8988T (cell line): ENCODE measurements at places on chromosomes 3 and 15.

GRCh38 chr3:45819543-45819942 is 22.4 kb downstream of the LZTFL1 start:
- no peak for DNase-seq

- no peak for DNase-seq
These were observed 40.2 kb downstream of the PPM1L start for GRCh38 chr3:160796089-160796812.

GRCh38 chr3:190585805-190586630 is 72.1 kb downstream of the IL1RAP start:
- DNase-seq = peak; percentile 29

DNA sequence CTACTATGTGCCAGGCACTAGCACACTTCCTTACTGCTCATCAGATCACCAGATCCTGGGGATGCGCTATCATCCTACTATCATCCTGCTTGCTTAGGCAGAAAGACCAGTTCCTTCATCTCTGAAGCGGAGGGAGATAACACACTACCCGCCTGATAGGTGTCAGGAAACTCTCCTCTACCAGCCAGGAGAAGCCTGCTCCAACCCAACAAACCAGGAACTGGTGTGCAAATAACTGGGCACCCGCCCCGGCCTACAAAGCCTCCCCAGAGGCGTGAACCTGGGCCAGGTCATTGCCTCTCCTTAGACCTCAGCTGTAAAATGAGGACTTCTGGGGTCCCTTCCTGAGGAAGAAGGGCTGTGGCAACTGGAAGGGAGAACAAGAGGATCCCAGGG is 61.5 kb downstream of the HOMER2 start:
- no peak for DNase-seq

DNA sequence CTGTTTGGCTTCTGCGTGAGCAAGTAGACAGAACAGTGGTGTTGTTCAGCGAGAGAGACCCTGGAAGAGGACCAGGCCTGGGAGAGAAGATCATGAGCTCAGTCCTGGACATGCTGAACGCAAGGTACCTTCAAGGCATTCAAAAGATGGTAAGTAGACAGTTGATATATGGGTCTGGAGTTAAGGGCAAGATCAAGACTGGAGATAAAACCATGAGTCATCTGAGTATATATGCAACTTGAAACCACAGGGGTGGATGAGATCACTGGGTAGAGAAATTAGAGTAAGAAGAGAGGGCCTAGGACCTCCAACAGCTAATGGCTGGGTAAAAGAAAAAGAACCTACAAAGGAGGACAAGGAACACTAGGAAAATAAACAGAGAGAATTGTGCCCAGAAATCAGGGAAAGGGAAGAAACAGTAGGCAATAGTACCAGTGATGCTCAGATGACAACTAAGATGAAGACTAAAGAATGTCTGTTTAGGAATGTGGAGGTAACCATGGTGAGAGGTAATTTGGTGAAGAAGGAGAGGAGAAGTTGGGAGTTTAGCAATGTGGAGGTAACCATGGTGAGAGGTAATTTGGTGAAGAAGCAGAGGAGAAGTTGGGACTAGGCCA is 343.2 kb upstream of the ADAMTS9 start:
- DNase-seq = no peak

DNA sequence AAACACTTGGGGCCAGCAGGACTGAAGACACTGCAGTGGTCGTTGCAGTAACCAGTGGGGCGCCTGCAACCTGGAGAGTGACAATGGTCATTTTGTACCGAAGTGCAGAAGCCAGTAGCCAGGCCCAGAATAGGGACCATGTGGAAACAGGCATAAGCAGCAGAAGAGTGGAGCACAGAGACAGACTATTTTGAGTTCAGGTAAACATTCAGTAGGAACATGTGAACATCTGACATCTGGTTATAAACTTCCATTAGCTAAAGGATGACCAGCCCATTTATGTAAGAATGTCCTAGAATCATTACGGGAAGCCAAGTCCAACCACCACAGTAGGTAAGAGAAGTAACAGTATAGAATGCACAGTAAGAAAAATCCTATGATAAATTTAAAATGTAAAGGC is 32.4 kb upstream of the TKT start:
- DNase-seq = no peak

- DNase-seq = no peak
These were observed 11.9 kb downstream of the ZNF385D start for GRCh38 chr3:21738935-21739702.

GRCh38 chr3:172036541-172037215 is 2.7 kb upstream of the FNDC3B start:
- DNase-seq = no peak

DNA sequence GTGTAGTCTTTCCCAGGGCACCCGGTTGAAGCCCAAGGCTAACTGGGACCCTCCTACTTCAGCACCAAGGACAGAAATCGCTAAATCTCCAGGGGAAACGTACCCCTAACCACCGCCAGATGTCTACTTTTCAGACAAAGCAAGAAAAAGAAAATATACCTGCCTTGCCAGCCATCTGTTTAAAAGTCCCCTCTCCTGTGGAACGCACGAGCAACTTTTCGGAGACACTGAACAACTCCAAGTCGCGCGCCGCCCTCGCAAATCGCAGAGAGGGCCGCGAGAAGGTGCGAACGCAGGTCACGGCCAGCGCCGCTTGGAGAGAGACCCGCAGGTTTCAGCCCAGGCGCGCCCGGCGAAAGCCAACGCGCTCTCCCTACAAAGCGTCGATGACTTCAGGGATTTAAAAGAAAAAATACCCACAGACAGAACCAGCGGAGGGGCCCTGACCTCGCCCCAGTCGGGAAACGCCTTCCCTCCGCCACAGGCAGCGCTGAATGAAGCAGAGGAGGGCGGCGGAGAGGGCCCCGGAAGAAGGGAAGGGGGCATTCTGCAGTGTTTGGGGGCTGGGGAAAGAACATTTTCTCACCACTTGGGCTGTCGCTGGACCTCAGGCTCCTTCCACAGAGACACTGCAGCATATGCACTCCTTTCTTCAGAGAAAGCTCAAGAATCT is 213.1 kb downstream of the FGF12 start:
- DNase-seq = no peak

DNA sequence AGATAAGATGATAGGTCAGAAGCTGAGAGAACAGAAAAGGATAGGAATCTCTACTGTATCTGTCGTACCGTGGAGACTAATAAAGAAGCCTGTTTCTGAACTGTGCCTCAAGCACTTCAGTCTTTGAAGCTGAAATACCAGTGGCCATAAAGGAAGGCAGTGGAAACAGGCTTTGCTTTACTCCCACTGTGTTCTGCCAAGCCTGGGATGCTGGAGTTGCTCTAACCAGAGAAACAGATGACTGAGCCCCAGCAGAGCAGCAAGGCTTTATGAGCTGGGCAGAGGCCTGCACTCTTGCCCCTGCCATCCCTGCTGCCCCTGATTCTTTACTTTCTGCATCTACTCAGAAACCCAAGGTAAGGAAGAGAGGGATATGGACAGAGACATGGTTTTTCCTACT is 89.4 kb downstream of the PDE8A start:
- no peak for DNase-seq

- no peak for DNase-seq
These were observed 37.4 kb downstream of the TFRC start for GRCh38 chr3:196044513-196044912.

DNA sequence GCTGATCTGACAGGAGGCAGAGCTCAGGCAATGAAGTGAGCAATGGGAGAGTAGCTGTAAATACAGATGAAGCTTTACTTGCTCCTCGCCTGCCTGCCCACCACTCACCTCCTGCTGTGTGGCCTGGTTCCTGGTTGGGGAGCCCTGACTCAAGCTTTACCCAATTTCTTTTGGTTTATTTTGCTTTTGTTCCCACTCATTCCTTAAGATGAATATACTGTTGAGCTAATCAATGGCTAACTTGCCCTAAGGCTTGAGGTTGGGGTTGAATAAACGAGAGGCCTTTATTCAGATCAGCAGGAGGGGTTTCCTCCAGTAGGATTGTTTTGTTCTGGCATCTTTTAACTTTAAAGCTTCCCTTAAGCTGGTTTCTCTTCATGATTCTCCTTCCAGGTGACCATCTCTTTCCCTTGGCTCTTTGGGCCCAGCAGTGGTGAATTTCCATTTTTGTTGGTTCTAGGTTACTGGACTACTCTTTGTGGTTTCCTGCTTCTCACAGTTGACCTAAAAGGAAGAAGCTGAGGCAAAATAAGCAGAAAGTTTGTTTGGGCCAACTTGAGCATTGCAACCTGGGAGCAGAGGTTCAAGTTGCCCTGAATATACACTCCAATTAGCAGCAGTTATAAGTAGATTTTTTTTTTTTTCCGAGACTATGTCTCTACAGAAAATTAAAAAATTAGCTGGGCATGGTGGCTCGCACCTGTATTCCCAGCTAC is 44.4 kb downstream of the STARD9 start:
- DNase-seq = no peak

GRCh38 chr3:46383211-46383950 is 12.6 kb downstream of the CCR5 start:
- no peak for DNase-seq

GRCh38 chr3:105616374-105617121 is 249.8 kb downstream of the ALCAM start:
- DNase-seq = no peak

DNA sequence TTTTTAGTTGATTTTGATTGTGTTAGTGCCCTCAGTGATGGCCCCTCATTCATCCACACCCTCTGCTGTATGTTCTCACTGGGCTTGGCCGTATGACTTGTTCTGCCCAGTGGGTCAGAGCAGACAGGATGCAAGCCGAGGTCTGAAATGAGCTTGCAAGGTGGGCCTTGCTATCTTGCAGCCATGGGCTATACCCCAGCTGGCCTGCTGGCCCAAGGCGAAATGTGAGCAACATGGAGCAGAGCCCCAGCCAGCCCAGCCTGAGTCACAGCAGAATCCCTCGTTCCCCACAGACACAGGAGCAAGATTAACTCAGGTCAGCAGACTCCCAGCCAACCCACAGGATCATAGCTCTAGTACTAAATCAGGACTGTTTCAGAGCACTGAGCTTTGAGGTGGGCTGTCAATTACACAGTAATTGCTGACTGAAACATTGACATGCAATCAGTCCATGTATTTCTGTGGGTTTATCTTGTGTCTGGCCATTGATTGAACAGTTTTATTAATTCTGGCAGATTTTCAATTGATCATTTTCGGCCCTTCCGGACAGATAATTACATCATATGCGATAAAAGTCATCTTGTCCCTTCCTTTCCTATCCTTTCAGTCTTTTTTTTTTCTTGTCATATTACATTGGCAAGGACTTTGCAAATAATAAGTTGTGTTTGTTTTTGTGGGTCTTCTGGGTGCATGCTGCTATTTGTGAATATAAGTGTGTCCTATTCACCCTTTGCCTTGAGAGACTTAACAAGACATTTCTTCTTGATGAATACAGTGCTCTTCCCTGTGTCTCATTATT is 27.1 kb downstream of the KLF15 start:
- DNase-seq = no peak

GRCh38 chr3:64226730-64227129 is 1.5 kb upstream of the PRICKLE2 start:
- DNase-seq = no peak

DNA sequence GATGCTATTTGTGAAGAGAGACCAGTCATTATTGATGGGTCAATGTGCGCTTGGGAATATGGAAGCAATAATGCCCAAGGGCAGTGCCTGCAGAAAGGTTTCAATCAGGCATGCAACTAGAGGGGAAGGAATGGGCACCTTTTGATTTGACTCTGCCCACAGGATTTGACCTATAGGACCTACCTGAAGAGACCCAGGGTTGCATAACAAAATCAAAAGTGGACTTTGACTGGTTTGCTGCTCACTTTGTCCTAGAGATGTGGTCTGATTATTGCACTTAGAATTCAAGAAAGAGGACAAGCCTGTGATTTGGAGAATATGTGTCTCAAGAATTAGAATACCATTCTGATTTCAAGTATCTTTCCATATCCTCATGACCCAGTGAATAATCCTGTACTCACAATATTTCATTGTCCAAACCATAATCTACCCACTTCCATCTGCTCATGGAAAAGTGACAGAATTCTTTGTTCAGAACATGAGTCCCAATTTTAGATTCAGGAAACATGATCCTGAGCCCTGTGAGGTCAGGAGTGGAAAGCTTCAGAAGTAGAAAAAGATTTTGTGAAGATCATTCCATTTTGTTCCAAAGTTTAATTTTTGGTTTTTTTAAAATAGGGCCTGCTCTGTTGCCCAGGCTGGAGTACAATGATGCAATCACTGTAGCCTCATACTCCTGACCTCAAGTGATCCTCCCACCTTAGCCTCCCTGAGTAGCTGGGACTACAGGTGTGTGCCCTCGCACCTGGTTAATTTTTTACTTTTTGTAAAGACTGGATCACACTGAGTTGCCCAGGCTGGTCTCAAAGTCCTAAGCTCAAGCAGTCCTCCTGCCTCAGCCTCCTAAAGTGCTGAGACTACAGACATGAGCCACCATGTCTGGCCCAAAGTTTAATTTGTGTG is 151.3 kb upstream of the NR2E3 start:
- no peak for DNase-seq

- DNase-seq = no peak
These were observed 3.1 kb downstream of the THSD4 start for GRCh38 chr15:71118345-71118744.

- DNase-seq = no peak
These were observed 706 bp upstream of the RPL35A start for GRCh38 chr3:197949191-197949777.

DNA sequence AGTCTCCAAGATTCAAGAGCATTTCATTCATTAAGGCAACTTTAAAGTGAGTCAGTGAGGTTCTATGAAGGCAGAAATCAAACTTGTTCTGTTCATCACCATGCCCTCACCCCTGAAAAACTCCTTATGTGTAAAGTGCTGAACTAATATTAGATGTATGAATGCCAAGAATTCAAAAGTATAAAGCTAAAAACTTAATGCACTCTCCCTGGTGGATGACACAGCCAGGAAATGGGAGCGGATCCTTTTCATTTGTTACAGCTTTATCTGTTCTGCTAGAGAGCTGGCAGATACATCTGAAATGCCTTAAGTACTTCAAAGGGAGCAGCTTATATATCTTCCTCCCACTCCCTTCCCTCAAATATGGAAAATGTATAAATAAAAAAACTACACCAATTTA is 8.2 kb downstream of the TXNRD3 start:
- no peak for DNase-seq

DNA sequence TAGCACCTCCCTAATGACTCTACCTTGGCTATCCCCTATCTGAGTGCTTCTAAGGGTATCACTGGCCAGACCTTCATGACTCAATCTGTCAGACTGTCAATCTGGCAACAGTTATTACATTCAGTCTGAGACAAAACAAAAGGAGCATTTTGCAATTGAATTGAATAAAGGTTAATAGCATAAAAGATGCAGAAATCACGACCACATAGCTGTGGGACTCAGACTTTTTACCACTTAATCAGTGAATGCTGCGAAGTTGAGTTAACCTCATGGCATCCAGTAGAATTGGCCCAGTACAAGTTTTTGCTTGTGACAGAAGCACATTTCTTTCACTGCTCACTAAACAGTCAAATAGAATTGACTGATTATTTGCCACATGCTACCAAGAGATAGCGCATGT is 480.7 kb upstream of the DPPA4 start:
- DNase-seq = no peak

GRCh38 chr3:49387721-49388120 is 24.1 kb downstream of the RHOA start:
- DNase-seq = no peak

GRCh38 chr3:167929968-167930367 is 165.8 kb downstream of the GOLIM4 start:
- DNase-seq = no peak

- DNase-seq = no peak
These were observed 179.7 kb downstream of the ADAMTS9 start for GRCh38 chr3:64508140-64508539.

- DNase-seq = no peak
These were observed 23.1 kb upstream of the TBL1XR1 start for GRCh38 chr3:177220136-177220974.

GRCh38 chr3:72452745-72453144 is 395.5 kb downstream of the SHQ1 start:
- DNase-seq = no peak
